Stimulated activated CD8-positive, alpha-beta memory T cell treated with anti-CD3 and anti-CD28 coated beads, Interleukin-15, amount 100 ng/mL, for 24 hours (primary cell): ENCODE measurements at places on chromosomes 3 and 15.

GRCh38 chr3:50491023-50491422 is 12.4 kb downstream of the CACNA2D2 start:
- no peak for DNase-seq

DNA sequence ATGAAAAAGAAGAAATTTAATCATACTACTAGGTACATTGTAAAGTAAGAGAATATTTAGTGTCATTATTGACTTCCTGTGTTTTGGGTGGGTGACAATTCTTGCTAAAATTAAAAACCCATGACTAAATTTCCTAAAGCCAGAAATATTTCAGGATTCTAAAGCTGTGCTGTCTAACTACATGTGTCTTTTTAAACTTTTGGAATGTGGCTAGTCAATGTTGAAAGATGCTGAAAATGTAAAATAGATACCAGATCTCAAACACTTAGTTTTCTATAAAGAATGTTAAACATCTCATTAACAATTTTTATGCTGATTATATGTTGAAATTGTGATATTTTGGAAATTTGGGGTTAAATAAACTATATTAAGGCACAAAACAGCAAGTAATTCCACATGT is 308.9 kb upstream of the TMCO5A start:
- no peak for DNase-seq

DNA sequence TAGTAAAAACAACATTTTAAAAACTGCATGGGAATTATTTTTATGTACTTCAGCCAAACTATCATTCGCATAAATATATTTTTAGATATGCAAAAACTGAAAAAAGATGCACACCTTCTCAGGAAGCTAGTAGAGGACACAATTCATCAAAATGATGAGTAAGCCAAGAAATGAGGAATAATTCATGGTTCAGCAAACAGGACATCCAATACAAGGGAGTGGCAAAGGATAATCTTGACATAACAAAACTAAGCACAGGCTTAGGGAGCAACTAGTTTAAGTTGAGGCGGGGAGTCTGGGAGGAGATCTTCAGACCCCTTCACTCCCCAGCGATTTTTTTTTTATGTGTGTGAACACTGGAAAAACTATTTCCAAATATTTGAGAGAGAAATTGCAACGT is 93.7 kb downstream of the ZNF280D start:
- no peak for DNase-seq

- DNase-seq = no peak
Measured at GRCh38 chr15:85779249-85779648, 15.5 kb downstream of the KLHL25 start.

- DNase-seq = no peak
Measured at GRCh38 chr3:131922356-131922755, 112.5 kb downstream of the CPNE4 start.

DNA sequence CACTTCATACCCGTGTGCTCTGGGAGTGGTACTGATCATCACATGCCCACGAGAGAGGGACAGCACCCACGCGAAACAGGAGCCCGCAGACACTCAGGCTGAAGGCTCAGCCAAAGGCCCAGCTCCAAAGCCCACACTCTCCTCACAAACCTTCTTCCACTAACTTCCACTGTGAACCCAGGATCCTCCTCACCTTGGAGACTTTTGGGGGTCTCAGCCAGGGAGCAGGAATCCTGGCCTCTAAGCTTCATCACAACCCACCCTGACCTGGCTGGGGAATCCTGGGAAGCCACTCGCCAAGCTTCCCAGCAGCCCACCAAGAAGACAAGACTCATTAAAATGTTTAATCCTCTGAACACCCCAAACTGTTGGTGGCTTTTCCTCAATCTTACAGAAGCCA is 421.2 kb downstream of the OCA2 start:
- no peak for DNase-seq

DNA sequence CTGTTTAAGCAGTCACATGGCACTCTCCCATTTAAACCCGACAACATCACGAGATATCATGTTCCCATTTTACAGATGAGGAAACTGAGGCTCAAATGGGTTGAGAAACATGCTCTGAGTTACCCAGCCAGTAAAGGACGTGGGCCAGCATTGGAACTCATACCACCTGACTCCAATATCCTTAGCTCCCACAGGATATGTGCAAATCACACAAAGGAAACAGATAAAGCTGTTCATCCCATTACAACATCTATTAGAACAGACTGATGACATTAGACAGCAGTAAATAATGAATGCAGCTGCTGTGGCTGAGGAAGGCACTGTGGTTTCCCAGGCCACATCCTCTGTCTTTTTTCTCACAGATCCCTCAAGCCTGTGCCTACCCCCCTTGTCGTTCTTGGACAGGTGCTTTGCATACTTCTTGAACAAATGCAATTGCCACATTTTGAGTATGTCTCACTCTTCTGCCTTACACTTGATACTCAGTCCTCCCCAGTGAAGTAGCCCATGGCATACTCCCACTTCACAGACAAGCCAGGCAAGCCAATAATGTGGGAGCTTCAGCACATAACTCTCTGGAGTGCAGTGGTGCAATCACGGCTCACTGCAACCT is 17.7 kb downstream of the FRMD4B start:
- DNase-seq = no peak

DNA sequence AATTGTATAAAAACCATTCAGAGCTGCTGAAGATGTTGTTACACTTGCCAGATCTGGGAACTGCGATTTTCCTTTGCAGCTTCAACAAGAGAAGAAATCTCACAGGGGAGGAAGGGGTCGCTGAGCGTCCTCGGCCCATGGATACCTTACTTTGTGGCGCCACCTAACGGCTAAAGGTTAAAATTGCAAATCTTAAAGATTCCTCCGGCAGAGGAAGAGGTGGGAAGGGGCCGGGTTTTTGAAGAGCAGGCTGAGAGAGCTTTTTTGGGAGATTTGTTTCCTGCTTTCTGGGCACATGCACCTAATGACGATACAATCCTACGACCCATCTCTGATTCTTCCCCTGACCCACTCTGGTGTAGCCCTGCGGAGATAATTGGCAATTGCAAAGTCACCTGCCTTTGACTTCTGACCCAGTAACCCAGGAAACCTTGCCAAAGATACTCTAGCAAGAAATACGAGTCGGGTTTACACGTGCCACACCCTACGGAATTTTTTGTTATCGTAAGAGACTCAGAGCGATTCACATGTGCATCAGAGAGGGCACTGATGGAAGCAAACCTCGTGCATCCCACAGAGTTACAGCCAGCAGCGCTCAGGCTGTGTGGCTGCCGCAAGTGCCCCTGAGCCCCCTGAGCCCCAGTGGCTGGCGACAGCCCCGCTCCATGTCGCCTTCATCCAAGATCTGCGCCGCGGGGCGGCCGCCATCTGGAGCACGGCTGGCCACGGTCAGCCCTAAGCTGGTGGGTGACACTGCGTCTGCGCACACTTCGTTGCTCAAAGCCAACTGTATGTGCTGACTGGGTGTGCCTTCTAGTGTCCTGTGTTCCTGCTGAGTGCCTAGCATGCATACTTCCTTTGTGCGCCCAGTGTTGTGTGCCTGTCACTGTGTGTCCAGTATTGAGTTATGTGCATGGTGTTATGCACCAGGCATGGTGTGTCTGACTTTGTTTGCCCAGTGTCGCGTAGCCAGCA is 55.2 kb upstream of the CHRNA7 start:
- no peak for DNase-seq

DNA sequence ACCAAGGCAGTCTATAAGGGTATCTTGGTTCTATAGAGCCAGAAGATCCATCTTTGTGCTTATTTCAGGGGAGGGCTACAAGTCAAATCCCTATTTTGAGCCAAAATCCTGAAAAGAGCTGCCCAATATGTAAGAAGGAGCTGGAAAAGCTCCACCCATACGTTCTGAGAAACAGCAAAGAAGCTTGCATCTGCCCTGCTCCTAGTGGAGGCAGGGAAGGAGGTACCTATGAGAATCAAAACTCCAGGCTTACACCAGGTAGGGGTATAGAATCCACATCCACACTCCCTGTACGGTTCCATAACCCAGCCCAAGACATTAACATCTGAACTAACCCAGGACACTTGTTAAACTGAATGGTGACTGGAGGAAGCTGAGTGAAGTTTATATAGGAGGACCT is 30.0 kb downstream of the PHC3 start:
- DNase-seq = no peak

GRCh38 chr15:20348900-20349773 is 192.5 kb downstream of the GOLGA6L6 start:
- DNase-seq = no peak

DNA sequence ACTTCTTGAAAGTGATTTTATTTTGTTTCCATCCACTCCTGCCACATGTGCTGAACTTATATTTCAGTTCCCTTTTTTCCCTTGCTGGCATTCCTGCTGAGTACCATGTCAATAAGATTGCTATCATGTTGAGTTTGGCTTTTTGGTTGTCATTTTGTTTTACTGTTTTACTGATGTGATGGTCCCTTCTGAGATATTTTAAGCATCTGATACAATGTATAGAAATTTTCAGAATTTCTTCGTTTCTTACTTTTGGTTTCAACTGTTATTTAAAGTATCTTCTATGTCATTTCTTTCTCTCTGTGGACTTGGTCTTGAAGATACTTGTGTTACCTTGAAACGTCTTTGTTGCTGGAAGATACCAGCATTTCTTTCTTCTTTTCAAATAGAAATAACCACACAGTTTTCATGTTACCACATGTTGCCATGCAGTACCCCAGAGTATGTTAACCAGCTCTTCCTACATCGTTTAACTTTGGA is 14.1 kb downstream of the SIDT1 start:
- no peak for DNase-seq

DNA sequence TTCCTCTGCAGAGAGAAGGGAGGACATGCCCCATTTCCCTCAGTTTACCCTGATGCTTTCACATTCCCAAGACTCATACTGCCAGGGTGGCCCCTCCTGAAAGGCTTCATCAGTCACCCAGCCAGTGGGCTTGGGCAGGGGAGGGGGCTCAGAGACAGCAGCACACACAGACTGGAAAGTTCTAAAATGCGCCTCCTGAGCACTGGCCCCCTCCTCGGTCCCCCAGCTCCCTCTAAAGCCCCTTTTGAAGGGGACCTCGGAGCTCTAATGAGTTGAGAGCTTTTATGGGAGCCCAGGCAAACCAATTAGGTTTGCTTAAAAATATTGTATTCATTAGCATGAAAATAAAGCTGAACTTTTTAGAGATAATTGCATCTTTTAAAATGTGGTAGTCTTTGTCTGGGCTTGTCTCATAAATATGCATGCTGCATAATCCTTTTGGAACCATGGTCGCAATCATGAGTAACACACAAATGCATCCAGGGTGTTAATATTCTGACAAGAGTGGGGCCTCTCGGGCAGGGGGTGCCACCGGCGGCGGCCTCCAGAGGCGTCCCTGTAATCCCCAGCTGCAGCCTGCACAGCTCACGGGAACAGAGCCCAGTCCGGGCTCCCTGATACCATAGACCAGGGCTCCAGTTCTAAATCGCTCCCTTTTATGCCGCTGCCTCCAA is 78.5 kb downstream of the RPLP1 start:
- no peak for DNase-seq

DNA sequence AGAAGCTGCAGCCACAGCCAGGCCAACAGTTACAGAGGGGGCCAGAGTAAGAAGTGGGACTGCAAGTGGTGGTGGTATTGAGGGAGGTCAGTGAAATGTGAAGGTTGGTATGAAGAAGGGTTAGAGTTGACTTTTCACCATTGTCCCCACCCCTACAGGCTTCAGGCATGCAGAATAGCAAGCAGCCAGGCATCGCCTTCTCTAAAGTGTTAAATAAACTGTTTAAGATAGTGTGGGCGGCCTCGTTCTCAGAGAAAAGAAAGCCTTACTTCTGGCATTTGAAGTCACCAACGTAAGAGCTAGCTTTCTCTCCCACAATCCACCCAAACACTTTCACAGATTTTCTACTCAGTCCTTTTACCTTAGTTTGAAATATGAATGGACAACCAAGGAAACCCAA is 230.0 kb upstream of the CTDSPL start:
- DNase-seq = no peak

GRCh38 chr3:152496286-152496685 is 227.6 kb downstream of the MBNL1 start:
- DNase-seq = no peak
